Right ventricle myocardium superior (tissue), 1 donor: ENCODE measurements at places on chromosomes 11 and 22. TPM values are rescaled to one million over a fixed set of nuclear protein-coding genes. Genes with fewer than 3 reads are reported as not detected.

- no peak for DNase-seq
Observed at GRCh38 chr11:76307978-76308747, 72.8 kb downstream of the THAP12 start.

The MOV10L1 gene
- not detected for total RNA-seq

- DNase-seq, result no peak
Observed at GRCh38 chr11:99920956-99921355, 766.1 kb upstream of the ARHGAP42 start.

The ANGPTL5 gene
- total RNA-seq, result 1.9 TPM

DNA sequence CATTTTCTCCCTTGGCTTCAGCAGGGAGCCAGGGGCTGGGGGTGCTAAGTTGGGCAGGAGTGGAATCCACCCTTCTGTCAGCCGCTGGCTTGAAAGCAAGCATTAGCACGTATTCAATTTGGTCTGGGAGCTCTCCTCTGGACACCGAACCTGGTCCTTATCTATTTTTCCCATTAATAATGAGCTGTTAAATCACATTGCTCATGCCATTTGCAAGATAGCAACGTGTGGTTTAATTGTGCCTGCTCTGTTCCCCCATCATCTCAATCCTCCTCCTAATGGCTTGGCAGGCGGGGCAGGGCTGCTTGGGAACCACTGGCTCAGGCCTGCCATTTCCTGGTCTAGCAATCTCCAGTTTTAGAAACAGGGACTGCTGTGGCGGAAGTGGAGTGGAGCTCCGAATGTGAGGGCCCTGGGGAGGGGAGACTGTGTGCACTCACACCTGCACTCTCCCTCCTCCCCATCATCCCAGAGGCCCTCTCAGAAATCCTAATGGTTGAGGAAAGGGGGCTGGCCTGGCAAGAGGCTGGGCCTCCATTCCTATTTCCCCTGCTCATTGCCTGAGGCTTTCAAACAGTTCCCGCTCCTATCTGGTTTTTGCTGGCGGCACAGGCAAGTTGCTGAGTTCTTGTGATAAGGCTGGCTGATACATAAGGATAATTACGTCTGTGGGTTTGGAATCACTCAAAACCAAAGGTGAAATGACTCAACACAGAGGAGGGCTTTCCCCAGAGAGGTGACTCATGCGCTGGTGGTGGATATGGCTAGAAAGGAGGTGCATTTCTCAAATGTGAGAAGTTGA is 201.2 kb upstream of the E2F8 start:
- peak; percentile 47 for DNase-seq

The FGF3 gene
- total RNA-seq, result not detected

DNA sequence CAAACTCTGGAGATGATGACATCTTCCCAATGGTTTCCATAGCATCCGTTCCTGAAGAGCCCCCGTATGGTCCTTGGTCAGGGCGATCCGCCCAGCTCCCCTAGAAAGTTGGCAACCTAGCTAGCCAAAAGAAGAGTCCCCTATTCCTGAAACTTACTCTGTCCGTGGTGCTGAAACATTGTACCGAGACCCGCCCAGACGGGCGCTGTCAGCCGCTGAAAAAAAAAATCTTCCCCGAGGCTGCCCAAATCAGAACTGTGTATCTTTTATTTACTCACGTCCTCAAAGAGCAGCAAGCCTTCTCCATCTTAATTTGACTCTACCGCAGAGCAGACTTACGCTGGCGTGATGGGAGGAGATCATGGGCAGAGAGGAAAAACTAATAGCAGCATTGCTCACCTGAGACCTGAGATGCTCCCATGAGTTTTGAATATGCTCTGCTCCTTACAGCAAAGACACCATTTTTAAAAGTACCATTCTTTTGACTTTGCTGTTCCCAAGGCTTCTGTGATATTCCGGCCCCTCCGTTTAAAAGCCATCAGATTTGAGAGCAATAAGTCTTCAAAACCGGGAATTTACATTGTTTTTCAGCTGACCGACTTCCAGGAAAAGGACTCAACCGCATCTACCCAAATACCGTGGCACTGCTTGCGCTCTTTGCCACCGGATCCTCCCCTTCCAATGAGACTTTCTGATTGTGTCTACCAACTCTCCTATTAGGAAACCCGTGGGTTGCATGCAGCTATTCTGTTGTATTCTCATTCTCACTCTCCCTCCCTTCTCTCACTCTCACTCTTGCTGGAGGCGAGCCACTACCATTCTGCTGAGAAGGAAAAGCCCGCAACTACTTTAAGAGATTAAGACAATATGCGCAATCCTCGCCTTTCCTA is at the start of gene SLC17A6:
Gene SLC17A6 (plus strand): TSS at position 786 of the 890 bp plus-strand sequence. CDS start 153 bp downstream, outside the sequence.
- DNase-seq, result no peak

GRCh38 chr11:20369826-20370225 is 6.3 kb downstream of the HTATIP2 start:
- no peak for DNase-seq

GRCh38 chr22:38176170-38176741 is 5.4 kb downstream of the PLA2G6 start:
- peak; percentile 87 for DNase-seq

DNA sequence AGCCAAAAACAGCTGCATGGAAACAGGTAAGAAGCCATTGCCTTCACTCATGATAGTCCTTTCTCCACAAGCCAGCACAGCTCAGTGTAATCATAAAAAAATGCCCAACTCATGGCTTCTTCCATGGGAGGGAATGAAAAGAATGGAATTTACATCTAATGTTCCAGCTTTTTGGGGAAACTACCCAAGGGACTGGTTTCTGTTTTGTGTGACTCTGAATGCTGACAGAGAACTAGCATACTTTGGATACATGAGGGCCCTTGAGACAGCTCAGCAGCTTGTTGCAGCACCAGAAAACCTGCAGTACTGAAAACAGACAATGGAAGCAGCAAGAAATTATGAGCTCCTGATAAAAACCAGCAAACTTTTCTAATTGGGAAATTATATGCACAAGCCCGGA is 24.2 kb upstream of the HORMAD2 start:
- no peak for DNase-seq

The NXPE1 gene
- not detected for total RNA-seq

DNA sequence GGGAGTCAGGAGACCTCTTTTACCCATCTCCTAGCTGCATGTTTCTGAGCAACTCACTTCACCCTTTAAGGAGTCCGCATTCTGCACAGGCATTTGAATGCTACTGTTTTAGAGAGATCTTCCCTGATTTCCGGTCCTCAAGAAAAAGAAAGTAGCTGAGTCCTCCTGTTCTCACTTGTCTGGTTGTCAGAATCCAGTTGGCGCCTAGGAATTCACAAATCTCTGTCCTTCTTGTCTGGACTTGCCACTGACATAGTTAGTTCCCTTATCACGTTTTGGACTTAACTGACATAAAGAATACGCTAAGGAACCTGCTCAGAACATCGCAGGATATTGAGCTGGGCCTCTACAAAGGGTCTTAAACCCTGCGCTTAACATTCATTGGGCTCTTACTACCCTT is 61.3 kb upstream of the OR5P2 start:
- DNase-seq, result no peak

DNA sequence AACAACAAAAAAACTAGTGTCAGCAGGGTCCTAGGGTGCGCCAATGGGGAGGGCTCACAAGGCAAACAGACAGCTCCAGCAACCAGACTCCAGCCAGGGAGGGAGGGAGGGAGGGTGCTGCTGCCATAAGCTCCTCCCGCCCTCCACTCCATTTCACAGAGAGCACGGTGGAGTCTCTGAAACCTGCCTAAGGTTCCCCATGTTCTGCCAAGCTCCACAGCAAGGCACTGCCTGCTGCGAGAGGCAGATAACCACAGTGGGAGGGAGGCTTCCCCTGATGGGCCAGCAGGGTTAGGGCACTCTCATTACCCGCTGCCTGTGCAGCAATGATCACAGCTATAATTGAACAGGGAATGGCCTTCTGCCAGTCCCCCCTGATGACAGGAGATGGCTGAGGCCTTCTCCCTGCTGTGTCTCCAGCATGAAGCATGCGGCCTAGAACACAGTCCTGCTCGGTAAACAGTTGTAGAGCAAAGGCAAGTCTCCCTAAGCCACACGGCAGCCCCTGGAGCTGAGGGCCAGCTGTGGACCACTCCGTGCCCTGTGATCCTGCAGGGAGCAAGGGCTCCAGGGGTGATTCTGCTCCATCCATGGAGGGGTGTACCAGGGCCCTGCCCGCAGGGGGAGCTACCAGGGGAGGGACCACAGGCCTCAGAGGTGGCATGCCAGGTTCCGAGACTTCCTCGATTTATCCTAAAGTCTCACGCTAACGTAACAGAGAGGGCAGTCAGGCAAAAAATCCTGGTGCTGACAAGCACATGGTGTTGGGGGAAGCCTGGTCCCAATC is 42.9 kb downstream of the PC start:
- DNase-seq, result no peak
